ENCODE measurements at places on chromosomes 7 and 10.

DNA sequence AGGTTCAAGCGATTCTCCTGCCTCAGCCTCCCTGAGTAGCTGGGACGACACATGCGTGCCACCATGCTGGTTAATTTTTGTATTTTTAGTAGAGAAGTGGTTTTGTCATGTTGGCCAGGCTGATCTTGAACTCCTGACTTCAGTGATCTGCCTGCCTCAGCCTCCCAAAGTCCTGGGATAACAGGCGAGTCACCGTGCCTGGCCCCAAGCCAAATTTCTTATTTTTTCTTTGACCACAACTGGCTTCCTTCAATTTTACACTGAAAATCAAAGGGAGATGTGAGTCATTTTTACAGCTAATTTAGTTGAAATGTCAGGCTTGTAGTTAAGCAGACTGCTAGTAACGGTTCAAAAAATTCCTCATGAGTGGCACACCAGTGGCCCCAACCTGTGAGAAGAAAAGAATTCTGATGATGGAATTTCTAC lies 7.8 kb downstream of the RNF216 start:
- DNase-seq: no peak

- no peak for DNase-seq
Measured at GRCh38 chr10:66723608-66724400, 202.0 kb upstream of the LRRTM3 start.

DNA sequence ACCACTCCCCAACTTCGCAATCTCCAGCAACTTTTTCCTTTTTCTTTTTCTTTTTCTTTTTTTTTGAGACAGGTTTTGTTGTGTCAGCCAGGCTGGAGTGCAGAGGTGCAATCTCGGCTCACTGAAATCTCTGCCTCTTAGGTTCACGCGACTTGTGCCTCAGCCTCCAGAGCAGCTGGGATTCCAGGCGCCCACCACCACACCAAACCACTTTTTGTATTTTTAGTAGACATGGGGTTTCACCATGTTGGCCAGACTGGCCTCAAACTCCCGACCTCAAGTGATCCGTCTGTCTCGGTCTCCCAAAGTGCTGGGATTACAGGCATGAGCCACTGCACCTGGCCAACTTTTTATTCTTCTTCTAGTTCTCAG lies 55.0 kb downstream of the KIAA1549 start:
- DNase-seq: no peak

DNA sequence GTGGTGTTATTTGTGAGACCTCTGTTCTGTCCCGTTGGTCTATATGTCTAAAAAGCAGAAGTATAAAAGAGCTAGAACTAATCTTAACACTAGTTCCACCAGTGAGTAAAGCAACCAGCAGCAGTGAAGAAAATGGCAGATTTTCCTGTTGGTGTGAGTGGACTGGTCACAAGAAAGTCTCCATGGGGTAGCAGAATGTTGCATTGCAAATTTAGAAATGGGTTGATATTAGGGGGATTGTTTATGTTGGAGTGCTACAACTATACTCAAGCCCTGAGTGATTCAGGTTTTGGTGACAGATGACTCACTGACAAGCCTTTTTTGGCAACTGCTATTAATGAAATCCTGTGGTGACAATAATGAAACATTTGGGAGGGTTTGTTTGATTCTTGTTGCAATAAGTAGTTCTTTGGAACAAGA lies 5.6 kb downstream of the AVL9 start:
- DNase-seq: no peak

GRCh38 chr7:39934132-39934531 lies 15.9 kb upstream of the CDK13 start:
- no peak for DNase-seq

All from activated T-helper 1 cell treated with Interleukin-2 at 50 U/mL for 16 hours (primary cell).